Activated CD8-positive, alpha-beta memory T cell treated with anti-CD3 and anti-CD28 coated beads, Interleukin-2, amount 50 U/mL, for 48 hours (primary cell): ENCODE measurements at places on chromosomes 2 and 18.

- DNase-seq: no peak
Observed at GRCh38 chr2:240326886-240327285, 108.6 kb upstream of the GPC1 start.

DNA sequence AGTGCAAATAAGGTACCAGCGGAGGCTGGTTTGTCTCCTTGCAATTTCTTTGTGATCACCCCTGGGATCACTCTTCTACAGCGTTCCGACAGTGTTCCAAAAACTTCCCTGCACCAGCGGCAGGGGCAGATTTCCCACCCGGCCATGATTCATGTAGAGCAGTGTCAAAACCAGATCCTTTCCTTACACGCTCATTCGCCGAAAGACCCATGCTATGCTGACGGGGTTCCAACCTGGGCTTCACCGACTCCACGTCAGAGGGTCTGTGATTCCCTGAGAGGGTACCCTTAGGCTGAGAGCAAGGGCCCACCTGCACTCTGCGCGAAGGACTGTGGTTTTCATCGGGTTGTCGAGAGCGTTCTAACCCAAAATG lies 423 bp upstream of the TTC27 start:
- no peak for DNase-seq

GRCh38 chr2:237278568-237278967 lies 135.4 kb downstream of the COL6A3 start:
- no peak for DNase-seq

DNA sequence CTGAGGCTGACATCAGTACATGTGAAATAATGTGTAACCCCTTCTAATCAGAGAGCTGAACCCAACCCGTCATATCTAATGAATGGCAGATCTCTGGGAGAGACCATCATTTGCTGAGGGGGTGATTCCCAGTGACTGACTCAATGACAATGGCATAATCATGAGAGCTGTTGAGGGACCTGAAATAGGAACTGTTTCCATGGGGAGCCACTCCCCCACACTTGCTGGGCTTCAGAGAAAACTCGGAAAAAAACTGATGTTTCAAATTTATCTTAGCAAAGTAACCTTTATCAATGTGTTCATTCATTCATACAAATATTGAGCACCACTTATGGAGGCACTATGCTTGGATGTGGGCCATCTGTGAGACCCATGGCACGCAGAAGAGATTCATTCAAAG lies 93.4 kb upstream of the ZBTB14 start:
- no peak for DNase-seq

GRCh38 chr2:236552581-236553363 lies 16.9 kb upstream of the ACKR3 start:
- DNase-seq: no peak

GRCh38 chr18:41396861-41397260 lies 558.2 kb upstream of the PIK3C3 start:
- DNase-seq: no peak

GRCh38 chr18:2961821-2962220 lies 51.1 kb downstream of the LPIN2 start:
- no peak for DNase-seq

GRCh38 chr18:9925369-9925768 lies 11.6 kb downstream of the VAPA start:
- no peak for DNase-seq

- DNase-seq: peak; percentile 57
Observed at GRCh38 chr2:44934983-44935728, 6.3 kb upstream of the SIX3 start.

DNA sequence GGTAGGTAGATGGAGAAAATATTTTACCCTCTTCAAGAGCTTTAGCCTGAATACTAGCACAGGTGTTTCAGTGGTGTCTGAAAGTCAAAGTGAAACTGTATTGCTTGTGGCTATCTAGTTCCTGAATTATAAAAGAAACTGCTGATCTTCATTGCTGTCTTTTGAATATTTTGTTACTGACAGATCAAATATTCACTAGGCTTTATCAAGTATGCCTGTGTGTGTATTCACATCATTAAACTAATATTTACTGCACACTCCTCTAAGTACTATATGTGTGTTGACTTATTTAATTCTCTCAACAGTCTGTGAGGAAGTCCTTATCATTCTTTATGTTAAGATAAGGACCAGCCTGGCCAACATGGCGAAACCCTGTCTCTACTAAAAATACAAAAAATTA lies 139.6 kb downstream of the SOCS6 start:
- DNase-seq: no peak

GRCh38 chr18:56580026-56580425 lies 58.4 kb downstream of the TXNL1 start:
- no peak for DNase-seq

GRCh38 chr2:88545118-88545517 lies 82.1 kb downstream of the EIF2AK3 start:
- no peak for DNase-seq

- DNase-seq: no peak
Observed at GRCh38 chr2:192828947-192829346, 634.2 kb upstream of the TMEFF2 start.

DNA sequence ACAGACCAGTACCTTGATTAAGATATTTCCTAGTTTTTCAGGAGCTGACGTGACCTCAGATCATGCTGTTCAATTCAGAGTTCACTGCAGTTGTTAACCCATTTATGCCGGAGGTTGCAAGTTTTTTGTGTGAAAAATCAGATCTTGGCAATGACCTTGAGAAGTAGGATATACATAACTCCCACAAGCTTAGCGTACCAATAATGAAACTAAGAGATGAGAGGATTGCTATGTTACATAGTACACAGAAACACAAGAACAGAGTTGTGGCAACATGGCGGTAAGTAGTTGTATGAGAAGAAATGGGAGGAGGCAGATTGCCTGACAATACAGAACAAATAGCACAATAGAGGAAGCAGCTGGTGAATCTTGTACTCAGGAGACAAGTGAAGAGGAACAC lies 39.1 kb downstream of the PPIG start:
- DNase-seq: no peak

- DNase-seq: no peak
Observed at GRCh38 chr2:99101697-99102096, 39.8 kb upstream of the C2orf15 start.

GRCh38 chr18:56575819-56576663 lies 62.4 kb downstream of the TXNL1 start:
- no peak for DNase-seq

DNA sequence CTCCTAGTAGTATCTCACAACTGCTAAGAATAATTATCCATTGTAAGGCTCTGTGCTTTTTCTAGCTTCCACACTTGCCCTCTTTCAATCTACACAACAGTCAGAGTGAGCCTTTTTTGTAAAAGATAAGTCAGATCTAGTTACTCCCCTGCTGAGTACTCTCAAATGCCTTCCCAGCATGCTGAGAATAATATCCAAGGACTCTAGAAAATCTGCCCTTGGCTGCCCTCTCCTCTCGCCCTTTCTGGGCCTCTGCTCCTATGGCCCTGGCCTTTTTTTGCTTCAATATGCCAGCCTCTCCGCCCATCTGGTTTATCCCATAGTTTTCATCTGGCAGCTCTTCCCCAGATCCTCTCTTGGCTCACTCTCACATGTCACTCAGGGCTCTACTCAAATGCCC lies 455.9 kb upstream of the UBE2E3 start:
- no peak for DNase-seq

DNA sequence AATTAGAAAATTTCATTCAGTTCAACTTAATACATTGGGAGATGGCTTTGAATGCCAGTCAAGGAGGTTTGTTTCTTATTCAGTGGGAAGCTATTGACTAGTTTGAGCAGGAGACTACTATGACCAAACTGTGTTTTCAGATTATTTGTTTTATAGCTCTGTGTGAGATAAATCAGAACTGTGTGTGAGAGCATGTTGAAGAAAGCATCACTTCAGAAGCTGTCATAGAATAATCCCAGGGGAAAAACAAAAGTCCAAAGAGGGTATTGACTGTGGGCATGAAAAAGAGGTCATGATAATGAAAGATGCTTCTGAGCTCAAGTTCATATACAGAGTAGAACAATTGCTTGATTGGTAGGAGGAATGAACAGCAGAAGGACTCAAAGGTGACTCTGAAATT lies 160.6 kb downstream of the MAP2 start:
- DNase-seq: no peak

- no peak for DNase-seq
Observed at GRCh38 chr2:100110614-100111000, 31.8 kb downstream of the AFF3 start.

GRCh38 chr2:3595404-3595803 lies 492 bp downstream of the COLEC11 start:
- no peak for DNase-seq

DNA sequence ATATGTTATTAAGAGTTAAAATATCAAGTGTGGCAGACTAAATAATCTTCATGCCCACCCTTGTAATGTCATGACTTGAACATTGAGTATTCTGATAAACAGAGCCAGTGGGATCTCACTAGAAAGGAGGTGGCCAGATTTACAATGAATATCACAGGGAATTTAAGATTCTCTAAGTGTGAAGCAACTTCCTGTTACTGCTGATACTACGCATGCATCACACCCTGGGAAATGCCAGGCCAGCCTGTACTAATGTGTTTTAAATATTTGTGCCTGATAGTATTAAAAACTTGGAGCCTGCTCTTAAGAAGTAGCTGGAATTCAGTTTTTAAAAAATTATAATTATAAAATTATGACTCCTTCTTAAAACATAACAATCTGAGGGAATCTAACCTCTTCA lies 148.3 kb downstream of the LAMA3 start:
- DNase-seq: no peak

DNA sequence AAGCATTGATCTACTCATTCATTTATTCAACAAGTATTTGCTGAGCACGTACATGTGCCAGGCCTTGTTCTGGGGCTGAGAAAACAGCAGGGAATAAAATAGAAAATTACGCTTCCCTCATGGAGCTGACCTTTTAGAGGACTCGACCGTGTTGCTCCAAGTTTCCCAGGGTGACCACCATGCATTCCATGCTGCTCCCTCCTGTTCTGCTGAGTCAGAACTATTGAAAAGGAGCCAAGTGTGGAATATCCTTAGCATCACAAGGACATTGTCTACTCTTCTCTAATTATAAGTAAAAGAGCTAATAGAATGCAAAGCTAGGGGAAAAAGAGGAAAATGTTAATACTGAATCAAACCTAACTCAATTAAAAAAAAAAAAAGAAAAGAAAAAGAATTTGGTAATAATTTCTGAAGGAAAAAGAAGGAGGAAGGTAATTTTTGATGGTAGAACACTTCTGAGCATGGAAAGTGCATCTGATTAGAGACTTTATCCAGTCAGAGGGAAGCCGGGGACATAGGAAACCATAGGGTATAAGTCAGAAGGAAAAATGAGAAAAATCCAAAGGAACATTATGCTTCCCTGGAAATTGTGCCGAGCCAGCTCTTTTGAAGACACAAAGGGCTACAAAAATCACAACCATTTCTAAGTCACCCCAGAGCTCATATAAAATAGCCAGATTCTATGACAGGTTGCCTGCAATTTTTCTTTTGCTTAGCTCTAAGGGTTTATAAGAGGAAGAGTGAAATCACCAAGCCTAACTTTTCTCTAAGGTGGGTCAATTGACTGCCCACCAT lies 339.4 kb downstream of the RND3 start:
- DNase-seq: no peak

DNA sequence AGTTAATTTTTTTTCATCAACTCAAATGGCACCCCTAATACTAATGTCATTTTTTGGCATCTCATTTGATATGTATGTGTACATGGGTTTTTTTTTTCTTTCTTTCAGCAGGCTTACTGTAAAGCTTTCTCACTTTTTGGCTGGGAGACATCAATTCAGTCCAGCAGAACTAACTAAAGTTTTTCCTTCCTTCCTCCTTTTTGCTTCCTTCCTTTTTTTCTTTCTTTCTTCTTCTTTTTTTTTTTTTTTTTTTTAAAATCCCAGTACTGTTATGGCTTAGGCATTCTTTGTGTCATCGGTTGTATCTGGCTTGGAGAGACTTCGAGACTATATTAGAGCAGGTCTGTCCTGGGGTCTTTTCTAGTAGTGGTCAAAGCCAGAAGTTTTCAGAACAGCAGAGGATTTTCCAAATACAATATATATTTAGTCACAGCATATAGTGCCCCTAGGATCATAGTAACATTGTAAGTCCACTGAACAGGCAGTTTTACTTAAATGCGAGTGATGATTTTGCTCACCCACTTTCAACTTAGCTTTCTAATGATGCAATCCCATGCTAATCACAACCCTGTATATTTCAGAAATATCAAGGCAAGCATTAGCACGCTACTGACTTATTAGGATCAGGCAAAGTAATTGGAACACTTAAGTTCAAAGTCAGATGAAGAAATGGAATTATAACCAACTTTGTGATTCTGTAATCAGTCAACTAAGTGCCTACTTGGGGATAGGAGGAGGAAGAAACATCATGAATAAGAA lies 4.0 kb downstream of the KLHL29 start:
- DNase-seq: no peak

GRCh38 chr2:96391153-96391827 lies 55.7 kb downstream of the NCAPH start:
- DNase-seq: no peak

GRCh38 chr18:32321826-32322225 lies 132.0 kb downstream of the MEP1B start:
- no peak for DNase-seq

DNA sequence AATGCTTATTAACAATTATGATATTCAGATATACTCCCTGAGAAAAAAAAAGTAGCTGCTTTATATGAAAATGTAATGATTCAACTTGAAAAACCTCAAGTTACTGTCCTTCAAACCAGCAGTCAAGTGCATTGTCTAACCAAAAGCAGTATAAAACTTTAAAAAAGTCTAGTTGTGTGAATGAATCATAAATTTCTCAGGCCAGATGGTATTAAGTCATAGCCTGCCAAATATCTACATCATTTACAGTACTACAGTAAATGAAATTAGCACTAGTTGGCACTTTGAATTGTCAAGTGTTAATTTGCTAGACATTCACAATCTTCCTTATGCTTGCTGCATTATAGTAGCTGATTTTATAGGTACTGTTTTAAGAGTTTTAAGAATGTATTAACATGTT lies 85.9 kb downstream of the CBLN2 start:
- DNase-seq: no peak

- no peak for DNase-seq
Observed at GRCh38 chr2:223735035-223735640, 102.2 kb downstream of the AP1S3 start.

- DNase-seq: no peak
Observed at GRCh38 chr18:28136071-28136470, 40.9 kb downstream of the CDH2 start.

DNA sequence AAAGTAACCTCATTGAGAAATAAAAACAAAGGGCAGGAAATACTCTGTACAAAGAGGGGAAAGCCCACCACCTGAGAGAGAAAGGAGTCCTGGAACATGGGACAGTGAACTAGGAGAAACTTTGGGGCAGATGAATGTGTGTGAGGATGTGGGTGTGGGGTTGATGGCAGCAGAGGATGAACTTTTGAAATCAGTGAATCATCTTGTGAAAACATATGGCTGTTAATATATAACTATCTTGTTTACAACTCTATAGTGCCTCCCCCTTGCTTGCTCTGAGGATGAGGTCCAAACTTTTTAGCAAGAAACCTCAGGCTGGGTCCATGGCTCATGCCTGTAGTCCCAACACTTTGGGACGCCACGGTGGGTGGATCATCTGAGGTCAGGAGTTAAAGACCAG lies 171.8 kb upstream of the LHCGR start:
- no peak for DNase-seq
